ENCODE measurements at places on chromosomes 7 and 10. TPM values are rescaled to one million over a fixed set of nuclear protein-coding genes. Genes with fewer than 3 reads are reported as not detected.
A peak's percentile ranks its signal among the peaks of the same experiment; 100 is the strongest.

DNA sequence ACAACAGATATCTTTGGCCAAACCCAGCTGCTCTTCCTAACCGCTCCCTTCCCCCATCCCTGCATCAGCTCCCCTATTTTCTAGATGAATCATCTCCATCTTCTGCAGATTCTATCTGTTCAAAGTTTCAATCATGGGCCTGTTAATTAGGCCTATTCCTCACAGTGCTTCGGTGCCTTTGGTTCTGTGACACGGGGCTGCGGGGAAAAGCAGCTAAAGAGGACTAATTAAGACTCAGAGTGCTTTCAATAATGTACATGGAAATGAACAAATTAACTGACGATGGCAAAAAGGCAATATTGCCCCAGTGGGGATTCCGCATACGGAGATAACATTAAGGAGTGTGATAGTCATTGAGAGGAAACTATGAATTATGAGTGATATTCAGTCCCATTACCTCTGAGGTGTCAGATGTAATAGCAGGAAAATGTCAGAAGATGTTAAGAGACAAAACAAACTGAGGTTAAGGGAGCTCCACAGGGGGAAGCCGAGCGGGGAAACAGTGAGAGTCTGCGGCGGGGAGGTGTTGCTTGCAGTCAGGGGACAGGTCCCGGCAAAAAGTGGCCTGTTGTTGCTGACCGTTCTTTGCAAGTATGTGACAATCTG is 716.9 kb downstream of the TYW1 start:
- no peak for DNase-seq

The HOXA13 gene
- not detected for total RNA-seq

GRCh38 chr7:137298464-137298794 is 45.1 kb downstream of the PTN start:
- no peak for DNase-seq

GRCh38 chr10:99740933-99741559 is 9.0 kb downstream of the CUTC start:
- no peak for DNase-seq

- no peak for DNase-seq
Measured at GRCh38 chr7:128437426-128438332, 18.0 kb upstream of the HILPDA start.

- DNase-seq: no peak
Measured at GRCh38 chr10:1217237-1217587, 161.0 kb downstream of the WDR37 start.

DNA sequence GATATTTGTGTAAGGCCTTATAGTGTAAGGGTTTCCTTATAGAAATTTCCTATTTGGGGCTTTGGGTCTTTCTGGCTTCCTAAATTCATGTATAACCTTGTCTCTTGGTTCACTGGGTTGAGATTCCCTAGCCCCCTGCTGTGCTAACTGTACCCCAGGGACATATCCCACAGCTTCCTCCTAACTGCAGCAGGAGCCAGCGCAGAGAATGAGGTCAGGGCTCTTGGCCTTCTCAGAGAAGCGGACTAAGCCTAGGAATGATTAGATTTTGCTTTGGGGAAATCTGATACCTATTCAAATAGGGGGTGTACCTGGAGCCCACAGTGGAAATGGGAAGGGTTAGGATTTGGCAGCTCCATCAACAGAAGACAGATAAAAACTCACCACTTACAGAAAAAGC is 138.1 kb upstream of the EFCAB10 start:
- peak; percentile 9 for DNase-seq

GRCh38 chr10:5697342-5697741 is 12.7 kb downstream of the TASOR2 start:
- DNase-seq: no peak

The KLF14 gene
- total RNA-seq: not detected

The HOXA2 gene
- total RNA-seq: not detected

The SFXN2 gene
- 17.0 TPM for total RNA-seq

The LIPK gene
- total RNA-seq: not detected

GRCh38 chr10:16459423-16459939 is 22.7 kb downstream of the PTER start:
- no peak for DNase-seq

GRCh38 chr7:49885593-49886285 is 112.3 kb downstream of the VWC2 start:
- DNase-seq: no peak

The BUD31 gene
- 91.6 TPM for total RNA-seq

GRCh38 chr7:131932271-131932670 is 375.8 kb upstream of the PODXL start:
- DNase-seq: no peak

The PARP12 gene
- total RNA-seq: 0.06 TPM

DNA sequence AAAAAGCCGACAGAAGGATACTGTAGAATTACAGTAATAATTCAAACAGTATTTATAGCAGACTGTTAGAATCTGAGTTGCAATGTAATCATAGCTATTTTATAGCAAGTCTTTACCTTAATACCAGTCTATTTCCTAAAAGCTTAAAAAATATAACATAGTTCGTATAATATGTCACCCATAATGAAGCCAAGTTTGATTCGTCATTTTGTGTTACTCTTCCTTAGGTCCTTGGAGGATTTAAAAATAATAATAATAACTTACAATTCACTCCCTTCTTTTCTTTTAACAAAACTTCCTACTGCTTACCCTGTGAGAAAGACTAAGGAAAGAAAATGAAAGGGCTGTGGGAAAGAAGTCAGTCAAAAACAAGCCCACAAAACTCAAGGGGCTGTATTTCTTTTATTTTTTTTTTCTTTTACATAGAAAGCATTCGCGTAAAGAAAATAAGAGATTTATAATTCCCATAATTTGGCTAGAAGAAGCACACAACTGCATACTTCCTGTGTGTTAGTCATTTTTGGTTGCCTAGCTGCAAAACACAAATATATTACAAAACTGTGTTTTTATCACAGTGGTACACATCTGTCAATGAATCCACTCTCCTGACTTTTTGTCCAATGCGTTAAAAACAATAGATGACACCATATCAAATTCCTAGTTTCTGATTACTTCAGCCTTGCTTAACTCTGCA is 187.2 kb upstream of the CELF2 start:
- no peak for DNase-seq

The FAM25G gene
- total RNA-seq: not detected

The MORN4 gene
- total RNA-seq: 18.8 TPM

DNA sequence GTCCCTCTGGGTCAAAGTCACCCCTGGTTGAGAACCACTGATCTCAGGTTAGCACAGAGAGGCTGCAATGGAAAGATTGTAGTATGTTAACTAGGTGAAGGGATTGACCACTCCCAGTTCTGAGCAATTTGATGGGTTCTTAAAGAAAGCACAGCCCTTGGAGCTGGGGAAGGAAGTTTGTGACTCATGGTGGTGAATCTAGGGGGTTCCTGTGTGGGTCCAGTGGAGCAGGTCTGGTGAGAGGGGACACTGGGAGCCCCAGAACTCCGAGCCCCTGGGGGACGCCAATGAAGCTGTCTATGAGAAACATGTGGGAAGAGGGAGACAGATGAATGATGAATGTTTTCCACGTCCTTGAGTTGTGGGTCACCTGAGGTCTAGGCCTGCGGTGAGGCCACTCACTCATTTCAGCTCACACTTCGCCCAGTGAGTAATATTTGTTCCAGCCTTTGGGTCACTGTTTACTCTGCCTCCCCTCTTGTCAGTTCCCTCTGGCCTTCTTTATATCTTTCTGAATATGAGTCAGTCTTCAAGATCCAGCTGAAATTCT is 341.9 kb downstream of the LRMDA start:
- no peak for DNase-seq

- no peak for DNase-seq
Measured at GRCh38 chr7:80807166-80807900, 111.5 kb downstream of the SEMA3C start.

The LRRD1 gene
- not detected for total RNA-seq

- no peak for DNase-seq
Measured at GRCh38 chr10:68082872-68083271, 7.8 kb upstream of the HERC4 start.

DNA sequence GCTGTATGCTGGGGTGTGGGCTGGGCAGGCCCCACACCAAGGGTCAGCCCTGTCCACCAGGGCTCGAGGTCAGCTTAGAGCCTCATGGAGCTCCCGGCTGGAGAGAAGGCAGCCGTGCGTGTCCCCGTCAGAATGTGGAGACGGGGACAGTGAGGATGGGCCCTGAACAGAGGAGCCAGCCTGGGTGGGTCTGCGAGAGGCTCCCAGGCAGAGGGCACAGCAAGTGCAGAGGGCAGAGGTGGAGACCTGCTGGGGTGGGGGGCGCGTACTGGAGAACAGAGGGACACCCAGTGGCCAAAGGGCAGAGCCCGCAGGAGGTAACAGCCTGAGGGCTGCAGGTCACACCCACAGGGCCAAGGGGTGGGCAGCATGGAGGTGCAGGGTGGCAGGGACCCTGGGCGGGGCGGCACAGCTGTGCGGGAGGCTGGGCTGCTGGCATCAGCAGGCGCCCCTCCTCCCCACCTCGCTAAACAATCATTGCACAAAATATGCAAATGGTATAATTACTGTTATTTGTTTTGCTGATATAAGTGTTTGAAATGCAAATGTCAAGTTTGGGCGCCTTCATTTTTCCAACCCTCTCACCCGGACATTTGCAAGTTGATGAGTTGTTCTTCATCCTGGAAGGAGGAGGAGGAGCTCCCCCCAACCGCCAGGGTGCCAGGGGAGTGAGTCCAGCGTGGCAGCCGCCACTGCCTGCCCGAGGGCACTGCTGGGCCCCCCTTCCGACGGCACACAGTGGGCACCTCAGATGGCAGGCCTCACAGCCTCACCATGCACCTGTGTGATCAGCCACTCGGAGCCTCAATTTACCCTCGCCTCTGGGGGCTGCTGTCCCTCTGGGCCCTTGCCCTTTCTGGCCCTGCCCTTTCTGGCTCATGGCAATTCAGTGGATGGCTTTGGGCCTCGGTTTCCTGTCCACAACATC is 35.0 kb downstream of the ELFN1 start:
- DNase-seq: no peak

The GIMAP1 gene
- total RNA-seq: not detected

The ITGB8 gene
- not detected for total RNA-seq

DNA sequence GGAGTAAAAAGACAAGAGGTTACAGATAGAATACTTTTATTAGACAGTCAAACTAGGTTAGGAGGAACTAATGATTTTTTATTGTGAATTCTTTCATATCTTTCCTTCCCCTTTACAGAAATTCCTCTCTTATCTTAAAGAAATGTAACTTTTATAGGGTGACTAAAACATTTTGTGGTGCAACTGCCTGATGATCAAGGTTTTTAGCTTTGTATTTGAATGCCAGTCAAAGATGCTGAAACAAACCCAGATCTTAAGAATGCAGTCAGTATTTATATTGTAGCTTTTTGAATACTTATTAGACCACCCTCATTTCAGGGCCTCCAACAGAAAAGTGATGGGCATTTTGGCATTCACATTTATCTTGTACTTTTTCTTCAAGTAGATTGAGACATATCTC is 27.4 kb downstream of the TAX1BP1 start:
- no peak for DNase-seq

- DNase-seq: peak; percentile 53
Measured at GRCh38 chr7:7681936-7682329, 36.5 kb downstream of the RPA3 start.

GRCh38 chr7:141872931-141873330 is 31.6 kb upstream of the PRSS37 start:
- no peak for DNase-seq

The GAD2 gene
- total RNA-seq: not detected

The TMEM273 gene
- not detected for total RNA-seq

The DOCK1 gene
- 36.6 TPM for total RNA-seq

- DNase-seq: no peak
Measured at GRCh38 chr10:113169853-113170460, 219.9 kb downstream of the TCF7L2 start.

GRCh38 chr10:121428867-121429266 is 169.4 kb downstream of the FGFR2 start:
- DNase-seq: no peak

DNA sequence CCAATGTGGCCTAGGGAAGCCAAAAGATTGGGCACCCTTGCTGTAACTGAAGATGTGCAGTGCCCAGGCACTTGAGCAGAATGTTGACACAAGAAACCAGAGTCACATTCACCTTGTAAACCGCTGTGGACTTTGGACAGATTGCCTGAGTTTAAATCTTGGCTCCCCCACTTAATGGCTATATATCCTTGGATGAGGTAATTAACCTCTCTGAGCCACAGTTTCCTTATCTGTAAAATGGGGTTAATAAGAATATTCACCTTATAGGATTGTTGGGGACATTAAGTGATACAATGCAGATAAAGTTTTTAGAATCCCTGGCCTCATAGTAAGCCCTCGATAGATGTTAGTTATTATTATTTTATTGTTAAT is 331.0 kb downstream of the LRMDA start:
- DNase-seq: no peak

The CSGALNACT2 gene
- 4.3 TPM for total RNA-seq

DNA sequence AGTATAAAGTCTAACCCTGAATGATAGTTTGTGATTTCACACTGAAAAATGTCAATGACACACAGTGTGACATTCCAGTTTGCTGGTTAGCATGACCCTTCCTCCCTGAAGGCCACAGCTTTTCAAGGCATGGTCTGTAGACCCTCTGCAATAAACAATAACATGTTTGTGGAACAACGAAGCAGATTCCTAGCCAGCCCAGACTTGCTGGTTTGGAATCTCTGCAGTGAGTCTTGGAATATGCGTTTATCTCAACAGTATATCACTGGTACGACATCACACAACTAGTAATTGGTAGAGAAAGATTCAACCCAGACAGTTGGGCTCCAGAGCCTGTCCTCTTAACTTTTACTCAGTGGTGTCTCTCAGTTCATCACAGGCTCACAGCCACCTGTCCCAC is 23.7 kb upstream of the DUSP5 start:
- no peak for DNase-seq

DNA sequence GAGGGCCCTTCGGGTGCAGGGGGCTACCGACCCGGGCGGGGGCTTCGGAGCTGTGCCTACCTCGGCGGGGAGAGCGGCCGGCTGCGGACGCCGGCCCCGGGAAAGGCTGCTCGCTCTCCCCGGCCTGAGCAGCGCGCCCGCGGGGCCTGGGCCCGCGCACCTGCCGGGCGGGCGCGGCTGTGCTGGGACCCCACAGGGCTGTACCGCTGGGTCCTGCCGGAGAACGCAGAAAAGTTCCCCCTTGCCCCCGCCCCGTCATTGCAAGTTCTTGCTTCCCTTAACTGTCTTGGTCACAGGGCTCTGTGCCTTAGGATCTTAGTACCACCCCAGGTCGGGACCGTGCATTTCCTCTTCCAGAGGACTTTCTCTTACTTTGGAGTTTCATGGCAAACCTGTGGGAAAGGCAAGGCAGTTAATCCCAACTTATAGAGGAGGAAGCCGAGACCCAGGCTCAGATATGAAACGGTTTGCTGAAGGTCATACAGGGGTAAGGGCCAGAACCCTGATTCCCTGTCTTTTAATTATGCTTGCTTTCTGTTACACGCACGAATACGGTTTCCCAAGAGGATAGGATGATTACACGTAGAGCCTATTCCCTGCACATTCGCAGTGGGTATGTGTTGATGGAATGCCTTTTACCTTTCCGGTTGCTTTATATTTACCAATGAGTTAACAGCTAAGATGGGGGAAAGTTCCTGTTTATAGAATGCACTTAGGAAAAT is 652 bp downstream of the PCGF5 start:
- DNase-seq: no peak

GRCh38 chr7:159060440-159060839 is 84.2 kb downstream of the VIPR2 start:
- DNase-seq: no peak

GRCh38 chr7:140402178-140402835 is 1.6 kb upstream of the RAB19 start:
- no peak for DNase-seq
